ENCODE measurements at places on chromosomes 2 and 18.

DNA sequence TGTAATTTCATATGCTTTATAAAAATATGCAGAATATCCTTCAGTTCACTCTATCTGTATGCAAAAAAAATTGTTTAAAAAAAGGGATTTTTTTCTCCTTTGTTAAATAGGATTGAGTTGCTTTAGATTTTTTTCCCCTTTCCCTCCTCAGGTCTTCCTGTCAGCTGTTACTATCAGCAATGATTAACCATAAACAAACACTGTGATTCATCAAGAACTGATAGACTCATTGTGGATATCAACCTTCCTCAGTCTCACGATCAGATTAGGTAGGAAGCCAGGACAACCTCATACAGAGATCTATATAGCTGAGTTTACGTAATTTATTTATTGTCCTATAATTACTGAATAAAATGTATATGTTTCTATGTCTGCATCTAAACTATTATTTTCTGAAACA is 2136.2 kb upstream of the CELF4 start:
- DNase-seq, result no peak

DNA sequence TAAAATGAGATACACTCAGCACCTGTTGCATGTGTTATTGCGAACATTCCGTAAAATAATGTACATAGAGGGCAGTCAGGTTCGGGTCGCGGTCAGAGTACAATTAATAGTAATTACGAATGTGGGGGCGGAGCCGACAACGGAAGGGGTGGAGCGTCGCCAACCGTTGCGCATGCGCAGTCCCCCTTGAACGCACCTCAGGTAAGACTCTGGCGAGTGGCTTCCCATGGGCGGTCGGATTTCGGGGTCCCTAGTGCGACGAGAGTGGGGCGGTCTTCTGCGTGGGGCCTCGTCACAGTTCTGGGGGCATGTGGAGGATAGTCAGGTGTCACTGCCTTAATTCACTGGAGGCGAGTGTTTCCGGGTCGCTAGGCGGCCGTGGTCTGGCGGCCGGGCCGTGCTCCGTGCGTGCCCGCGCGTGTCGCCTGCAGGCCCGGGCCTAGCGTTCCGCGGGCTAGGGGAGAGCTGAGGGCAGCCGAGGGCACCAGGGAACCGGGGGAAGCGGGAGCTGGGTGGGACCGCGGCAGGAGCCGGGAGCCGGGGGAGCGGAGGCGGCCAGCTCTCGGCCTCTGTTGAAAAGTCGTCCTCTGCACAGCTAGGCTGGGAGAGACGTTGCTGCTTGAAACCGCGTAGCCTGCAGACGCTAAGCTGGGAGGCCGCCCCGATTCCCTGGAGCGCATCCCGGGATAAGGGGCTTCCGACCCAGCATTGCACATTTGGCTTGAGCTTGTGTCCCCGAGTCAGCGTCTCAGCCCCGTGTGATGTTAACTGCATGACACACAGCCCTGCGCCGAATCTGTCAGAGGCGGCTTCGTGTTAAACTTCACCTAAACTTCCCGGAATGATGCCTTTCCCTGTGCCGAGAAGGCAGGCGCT is at the start of gene CEBPZOS:
TSS of gene CEBPZOS (plus strand) at position 177 of the 876 bp plus-strand sequence. CDS start 3,209 bp downstream, outside the sequence.
- peak; percentile 88 for DNase-seq

- no peak for DNase-seq
Measured at GRCh38 chr2:74290066-74290465, 53.1 kb downstream of the SLC4A5 start.

DNA sequence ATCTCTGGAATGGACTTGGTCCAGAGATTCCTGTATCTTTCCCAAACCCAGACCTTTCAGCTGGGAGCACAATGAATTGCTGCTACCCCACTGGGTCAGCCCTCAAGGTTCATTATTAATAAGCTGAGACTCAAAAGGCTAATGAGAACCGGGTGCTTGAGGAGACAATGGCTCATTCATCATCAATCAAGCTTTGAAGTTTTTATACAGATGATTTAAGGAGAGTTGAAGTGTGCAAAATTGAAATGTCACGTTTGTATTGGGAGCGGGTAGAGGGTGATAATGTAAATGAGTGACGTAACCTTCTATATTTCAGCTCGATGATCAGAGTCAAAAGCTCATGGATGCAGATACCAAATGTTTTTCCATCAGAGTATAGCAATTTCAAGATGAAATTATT is 744.9 kb downstream of the ERBB4 start:
- no peak for DNase-seq

DNA sequence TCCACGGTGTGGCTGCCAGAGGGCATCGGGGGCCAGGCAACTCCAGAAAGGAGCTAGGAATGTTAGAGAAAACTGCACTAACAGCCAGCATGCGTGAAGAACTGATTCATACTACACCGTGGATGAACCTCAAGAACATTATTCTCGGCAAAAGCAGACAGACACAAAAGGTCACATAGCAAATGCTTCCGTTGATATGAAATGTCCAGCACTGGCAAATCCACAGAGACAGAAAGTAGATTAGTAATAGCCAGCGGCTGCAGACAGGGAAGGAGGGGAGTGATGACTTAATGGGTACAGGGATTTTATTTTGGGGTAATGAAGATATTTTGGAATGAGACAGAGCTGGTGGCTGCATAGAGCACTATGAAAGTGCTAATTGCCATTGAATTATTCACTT is 37.4 kb downstream of the SCTR start:
- no peak for DNase-seq

GRCh38 chr18:62878305-62878704 is 163.0 kb downstream of the PHLPP1 start:
- DNase-seq, result no peak

DNA sequence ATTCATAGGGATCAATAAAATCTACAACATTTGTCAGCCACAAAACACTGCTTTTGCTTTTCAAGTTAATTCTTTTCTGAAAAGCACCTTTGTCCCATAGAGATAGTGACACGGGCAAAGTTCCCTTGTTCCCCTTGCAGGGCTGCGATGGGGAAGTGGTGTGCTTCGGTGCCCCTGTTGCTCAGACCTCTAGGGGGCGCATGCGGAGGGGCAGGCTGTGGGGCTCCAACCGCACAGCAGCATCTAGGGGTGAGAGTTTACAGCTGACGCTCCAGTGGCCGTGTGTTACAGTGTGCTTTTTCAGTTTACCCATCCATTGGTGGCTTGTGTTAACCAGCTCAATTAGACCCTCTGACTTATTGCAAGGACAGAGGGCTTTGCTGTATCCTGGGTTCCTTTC is 1432.2 kb upstream of the ACVR2A start:
- no peak for DNase-seq

GRCh38 chr2:212915121-212915782 is 236.2 kb downstream of the IKZF2 start:
- DNase-seq, result no peak

- DNase-seq, result no peak
Measured at GRCh38 chr2:26861610-26862224, 13.8 kb downstream of the DPYSL5 start.

DNA sequence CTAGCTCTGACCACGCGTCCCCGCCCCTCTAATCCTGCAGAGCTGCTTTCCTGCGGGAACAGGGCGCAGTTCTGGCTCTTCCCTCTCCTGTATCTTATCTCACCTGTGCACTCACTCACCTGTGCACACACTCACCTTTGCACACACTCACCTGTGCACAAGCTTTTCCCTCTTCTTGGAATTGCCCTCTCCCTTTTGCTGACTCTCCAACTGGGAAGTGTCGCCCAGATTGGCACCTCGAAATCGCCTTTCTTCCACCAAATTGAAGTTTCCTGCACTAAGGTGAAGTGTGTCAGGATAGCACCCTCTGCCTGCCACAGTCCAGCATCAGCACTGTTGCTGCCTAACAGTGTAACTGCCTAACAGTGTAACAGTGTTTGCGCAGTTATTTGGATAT is 566 bp upstream of the CMPK2 start:
- DNase-seq, result no peak

GRCh38 chr2:207206011-207206410 is 40.3 kb upstream of the KLF7 start:
- no peak for DNase-seq

- no peak for DNase-seq
Measured at GRCh38 chr2:170848587-170848986, 31.9 kb downstream of the GAD1 start.

GRCh38 chr18:8835521-8835953 is 130.2 kb downstream of the MTCL1 start:
- DNase-seq, result peak; percentile 42

- no peak for DNase-seq
Measured at GRCh38 chr2:128241896-128242295, 76.8 kb downstream of the HS6ST1 start.

- no peak for DNase-seq
Measured at GRCh38 chr2:175275539-175275938, 94.0 kb upstream of the ATP5MC3 start.

DNA sequence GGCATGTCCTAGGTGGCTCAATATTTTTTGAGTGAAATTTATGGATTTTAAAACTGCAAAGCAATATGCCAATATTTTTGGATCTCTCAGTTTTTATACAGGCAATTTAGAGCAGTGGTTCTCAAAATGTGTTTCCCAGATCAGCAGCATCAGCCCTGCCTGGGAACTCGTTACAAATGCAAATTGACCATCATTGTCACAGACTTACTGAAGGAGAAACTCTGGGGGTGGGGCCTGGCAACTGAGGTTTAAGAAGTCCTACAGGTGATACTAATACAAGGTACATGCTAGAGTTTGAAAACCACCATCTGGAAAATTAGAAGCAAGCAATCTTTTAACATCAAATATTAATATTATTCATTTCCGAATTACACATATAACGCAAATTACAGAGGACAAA is 215.6 kb upstream of the PID1 start:
- DNase-seq, result no peak

- DNase-seq, result no peak
Measured at GRCh38 chr2:170206805-170207407, 29.0 kb downstream of the MYO3B start.

- DNase-seq, result peak; percentile 54
Measured at GRCh38 chr2:135600915-135601314, 69.6 kb downstream of the R3HDM1 start.

DNA sequence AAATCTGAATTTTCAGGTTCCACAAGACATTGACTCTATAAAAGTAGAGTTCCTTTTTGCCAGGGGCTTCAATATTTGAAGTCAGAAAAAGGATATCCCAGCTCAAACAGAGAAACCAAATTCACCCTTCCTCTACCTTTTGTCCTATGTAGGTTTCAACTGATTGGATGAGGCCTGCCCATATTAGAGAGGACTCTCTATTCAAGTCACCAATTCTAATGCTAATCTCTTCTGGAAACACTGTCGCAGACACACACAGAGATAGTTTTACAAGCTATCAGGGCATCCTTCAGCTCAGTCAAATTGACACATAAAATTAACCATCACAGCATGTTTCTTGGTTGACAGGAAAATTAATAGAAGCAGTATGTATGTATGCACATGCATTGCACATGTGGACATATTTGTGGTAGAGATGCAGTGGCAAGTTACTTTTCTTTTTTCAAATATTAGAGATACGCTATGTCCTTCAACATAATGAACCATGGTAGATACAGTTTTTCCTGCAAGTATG is 207.1 kb downstream of the RAD51AP2 start:
- no peak for DNase-seq

DNA sequence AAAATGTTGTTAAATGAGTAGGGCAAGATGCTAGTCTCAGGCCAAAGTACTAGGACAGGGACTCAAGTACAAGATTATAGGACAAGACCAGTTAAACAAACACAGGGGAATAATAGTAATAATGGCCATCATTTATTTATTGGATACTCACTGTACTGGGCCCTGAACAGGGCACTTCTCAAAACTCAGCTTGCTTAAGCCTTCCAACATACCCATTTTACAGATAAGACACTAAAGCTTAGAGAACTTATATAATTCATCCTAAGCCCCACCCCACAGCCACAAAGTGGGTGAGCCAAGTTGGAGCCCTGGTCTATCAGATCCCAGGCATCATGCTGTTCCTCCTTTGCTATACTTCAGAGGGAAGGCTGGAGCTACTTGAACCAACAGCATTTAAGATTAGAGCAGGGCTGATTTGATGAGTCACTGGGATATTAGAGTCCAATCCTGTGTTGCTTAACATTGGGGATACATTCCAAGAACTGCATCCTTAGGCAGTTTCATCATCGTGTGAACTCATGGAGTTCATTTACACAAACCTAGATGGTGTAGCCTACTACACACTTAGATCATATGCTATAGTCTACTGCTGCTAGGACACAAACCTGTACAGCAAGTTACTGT is 153.6 kb downstream of the MTCL1 start:
- DNase-seq, result no peak

DNA sequence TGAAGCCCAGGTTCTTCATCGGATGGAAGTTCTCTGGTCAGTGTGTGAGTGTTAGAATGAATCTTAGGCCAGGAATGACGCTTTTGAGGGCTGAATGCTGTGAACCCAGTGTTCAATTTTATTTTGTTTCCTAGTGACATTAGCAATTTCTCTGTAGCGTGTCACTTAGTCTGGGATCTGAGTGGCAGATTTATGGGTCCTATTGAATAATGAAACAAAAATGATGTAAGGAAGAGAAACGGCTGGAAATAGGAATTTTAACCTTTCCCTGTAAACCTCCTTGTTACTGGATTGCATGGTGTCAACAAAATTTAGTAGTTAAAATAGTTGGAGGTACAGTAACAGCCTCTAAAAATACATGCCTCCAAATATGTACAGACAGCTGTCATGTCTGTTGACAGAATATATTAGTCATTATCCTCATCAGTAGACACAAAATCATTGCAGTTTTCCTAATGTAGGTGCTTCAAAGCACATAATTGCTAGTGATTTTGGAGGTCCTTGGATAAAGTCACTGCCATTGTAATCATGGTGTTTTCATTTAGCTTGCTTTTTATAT is 223.8 kb upstream of the SPRED2 start:
- DNase-seq, result no peak

DNA sequence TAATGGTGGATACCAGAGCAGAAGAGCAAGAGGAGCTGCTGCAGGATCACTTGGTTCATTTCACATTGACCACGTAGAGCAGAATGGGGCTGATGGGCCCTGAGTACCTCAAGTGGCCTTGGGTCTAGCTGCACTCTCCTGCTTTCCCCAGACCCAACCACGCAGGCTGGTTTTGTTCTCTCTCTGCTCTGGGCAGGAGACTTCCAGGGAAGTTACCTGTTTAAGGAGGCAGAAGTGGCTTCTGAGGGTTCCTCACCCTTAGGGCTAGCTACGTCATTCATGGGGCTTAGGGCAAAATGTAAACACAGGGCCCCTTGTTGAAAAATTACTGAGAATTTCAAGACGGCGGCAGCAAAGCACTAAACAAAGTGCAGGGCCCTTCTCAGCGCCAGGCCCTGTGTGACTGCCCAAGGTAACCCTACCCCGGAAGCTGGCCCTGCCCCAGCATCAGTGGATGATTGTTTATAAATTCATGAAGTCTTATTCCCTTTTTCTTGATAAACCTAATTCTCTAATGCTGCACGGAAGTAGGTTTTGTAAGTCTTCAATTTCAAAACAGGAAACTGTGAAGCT is 75.9 kb downstream of the TMEM182 start:
- no peak for DNase-seq

- DNase-seq, result no peak
Measured at GRCh38 chr2:515441-516127, 161.6 kb downstream of the TMEM18 start.

GRCh38 chr18:44320619-44321460 is 359.8 kb upstream of the SETBP1 start:
- DNase-seq, result no peak

- no peak for DNase-seq
Measured at GRCh38 chr2:117058366-117058765, 756.1 kb upstream of the DDX18 start.

GRCh38 chr2:10863837-10864236 is 47.9 kb upstream of the KCNF1 start:
- peak; percentile 85 for DNase-seq

Data from hematopoietic multipotent progenitor cell (in vitro differentiated cells).